CD4-positive, alpha-beta memory T cell (primary cell): ENCODE measurements at places on chromosomes 3 and 15.

- DNase-seq = no peak
Observed at GRCh38 chr3:150414258-150414657, 6.2 kb downstream of the TSC22D2 start.

GRCh38 chr15:75452865-75453702 lies 1.6 kb upstream of the SIN3A start:
- peak; percentile 23 for DNase-seq

- no peak for DNase-seq
Observed at GRCh38 chr3:155292693-155293092, 790 bp downstream of the STRIT1 start.

- no peak for DNase-seq
Observed at GRCh38 chr3:110301781-110302180, 769.8 kb upstream of the NECTIN3 start.

GRCh38 chr3:138034918-138035317 lies 25.0 kb downstream of the CLDN18 start:
- DNase-seq = no peak

DNA sequence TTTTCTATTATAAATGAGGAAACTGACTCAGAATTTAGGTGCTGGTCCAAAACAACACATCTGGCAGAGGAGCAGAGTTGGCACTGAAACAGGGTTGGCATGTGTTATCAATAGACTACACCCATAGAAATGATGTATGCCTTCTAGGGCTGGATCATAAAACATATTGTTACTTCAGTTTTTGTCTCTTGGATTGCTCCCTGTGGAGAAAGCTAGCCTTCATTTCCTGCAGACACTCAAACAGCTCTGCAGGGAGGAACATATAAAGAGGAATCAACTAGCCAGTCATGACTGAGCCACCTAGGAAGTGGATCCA lies 507 bp upstream of the MRPL3 start:
- DNase-seq = no peak

DNA sequence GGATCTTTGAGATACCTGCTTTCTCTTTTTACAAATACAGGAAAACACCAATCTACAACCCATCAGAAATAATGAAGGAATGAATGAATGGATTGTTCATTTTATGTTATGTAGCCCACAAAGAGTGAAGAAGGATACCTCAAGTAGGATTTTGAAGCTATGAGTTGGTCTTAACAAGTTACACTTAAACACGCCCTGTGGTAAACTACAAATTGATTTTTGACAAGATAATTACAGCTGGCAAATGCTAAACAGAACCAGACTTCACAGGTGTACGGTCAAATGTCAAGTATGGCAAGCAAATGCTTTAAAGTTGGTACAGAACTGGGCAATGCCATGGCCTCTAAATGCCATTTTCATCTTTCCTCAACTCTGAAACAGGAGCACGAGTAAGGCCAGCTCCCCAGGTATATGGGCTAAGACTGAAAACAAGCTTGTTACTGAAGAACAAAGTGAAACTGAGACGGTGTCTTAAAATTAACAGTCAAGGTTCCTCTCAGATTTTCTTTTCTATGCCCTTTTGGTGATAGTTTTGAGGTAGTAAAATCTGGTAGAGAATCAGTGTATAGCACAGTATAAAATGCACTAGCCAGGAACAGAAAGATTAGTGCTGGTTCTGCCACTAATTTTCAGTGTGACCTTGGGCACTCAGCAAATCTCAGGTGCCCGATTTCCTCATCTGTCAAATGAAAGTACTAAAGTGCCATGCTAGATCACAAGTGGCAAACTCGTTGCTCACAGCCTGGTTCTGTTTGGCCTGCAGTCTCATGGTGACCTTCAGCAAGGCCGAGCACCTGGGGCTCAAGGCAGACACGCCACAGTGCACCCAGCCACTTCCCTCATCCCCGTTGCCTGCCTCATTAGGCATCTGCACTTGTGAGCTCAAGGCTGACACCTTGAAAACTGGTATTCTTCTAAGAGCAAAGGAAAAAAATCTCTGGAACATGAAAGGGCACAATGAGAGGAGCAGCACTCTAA lies 9.5 kb downstream of the RUVBL1 start:
- DNase-seq = no peak

- no peak for DNase-seq
Observed at GRCh38 chr3:190644766-190645165, 130.9 kb downstream of the IL1RAP start.

- DNase-seq = no peak
Observed at GRCh38 chr15:64859226-64859625, 17.5 kb downstream of the PLEKHO2 start.

GRCh38 chr15:60003243-60004008 lies 685 bp upstream of the FOXB1 start:
- no peak for DNase-seq

DNA sequence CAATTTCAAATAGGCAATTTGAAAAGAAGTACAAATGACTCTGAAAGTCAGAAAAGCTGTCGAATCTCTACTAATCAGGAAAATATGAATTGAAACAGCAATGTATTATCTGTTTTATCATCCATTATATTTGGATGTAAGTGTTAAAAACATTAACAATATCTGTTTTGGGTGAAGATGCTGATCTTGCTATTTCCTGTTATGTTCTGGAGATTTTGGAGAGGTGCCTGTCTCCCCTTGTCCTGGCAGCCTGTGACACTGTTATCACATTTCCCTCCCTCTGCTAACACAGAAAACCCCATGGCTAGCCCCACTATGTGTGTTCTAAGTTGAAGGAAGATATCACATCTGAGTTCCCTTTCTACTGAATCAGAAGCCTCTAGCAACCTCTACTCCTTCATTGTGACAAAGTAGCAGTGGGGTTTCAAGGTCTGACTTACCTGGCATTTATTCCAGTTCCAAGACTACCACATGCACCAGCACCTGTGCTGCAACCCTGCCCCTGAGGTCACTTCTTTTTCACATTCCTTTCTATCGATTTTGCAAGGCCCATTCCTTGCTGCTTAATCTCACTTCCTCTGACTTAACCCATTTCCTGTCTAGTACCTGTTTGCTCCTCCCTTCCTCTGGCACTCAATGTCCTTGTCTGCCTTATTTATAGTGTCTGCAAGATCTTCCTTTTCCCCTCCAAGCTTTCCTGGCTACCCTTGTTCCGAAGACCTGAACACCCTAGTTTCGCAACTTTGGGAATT lies 95.5 kb upstream of the COL8A1 start:
- DNase-seq = no peak

- no peak for DNase-seq
Observed at GRCh38 chr3:20125897-20126296, 60.1 kb downstream of the SGO1 start.

DNA sequence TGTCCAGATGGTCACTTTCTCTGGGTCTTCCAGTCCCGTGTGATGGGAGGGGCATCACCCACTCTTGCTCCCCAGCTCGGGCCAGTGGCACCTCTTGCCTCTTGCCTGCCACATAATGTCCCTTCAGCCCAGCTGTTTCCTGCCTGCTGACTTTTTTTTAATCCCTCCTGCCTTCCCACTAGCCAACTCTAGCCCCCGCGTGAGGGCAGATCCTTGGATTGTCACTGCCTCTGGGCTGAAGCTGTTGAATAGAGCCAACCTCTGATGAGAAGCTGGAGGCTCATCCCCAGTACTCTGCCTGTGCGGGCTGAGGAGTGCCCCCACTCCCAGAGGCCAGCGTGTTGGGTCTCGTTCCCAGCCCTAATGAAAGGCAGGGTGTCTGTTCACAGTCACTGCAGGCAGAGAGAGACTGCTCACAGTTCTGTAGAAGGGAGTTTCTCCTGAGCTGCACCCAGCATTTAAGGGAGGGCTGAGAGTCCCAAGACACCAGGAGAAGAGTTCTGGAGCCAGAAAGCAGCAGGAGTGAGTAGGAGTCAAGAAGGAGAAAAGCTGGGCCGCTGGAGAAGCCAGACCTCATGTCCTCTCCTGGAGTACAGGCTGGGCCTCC lies 30.1 kb upstream of the TIMP4 start:
- no peak for DNase-seq

DNA sequence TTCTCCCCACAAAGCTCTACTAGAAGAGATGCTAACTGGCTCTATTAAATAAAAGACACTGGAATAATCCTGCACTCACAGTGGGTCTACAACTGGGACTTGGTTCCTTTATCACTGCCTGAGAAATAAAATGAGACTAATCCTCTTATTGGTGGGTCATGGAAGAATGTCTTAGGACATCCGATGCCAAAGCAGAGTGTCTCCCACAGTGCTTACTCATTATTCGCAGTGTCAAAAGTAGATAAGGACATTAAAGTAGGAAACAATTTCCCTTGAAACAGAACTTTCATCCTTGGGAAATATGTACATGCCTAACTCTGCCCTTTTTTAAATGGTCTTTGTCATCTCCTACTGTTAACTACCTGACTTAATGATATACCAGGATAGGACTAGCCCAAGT lies 71.5 kb downstream of the GSK3B start:
- DNase-seq = no peak

DNA sequence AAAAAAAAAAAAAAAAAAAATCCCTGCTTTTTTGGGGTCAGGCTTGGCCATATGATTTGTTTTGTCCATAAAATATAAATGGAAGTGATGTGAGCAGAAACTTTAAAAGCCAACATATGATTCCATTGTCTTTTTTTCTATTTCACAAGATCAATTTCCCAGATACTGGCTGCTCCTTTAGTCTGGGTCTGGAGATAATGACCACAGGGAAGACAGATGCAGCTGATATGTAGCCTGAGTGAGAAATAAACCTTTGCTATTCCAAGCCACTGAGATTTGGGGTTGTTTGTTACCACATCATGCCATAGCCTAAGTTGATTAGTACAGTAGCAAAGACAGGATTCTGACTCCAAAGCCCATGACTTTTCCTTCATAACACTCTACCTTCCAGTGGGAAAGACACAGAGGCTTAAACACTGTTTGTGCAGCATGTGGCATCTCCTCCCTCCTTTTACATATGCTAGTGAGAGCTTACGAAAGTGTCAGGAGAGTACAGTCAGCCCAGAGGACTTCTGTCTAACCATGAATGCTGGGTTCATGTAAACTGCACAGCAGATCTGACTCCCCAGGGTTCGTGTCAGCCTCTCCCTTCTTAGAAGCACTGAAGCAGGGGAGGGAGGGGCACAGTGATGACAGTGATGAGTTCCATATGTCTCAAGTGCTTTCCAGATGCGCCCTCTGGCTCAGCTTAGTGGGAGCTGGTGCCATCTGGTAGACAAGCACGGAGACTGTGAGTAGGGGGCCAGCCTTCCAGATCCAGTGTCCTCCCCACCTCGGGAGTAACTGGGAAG lies 36.7 kb upstream of the SLC7A14 start:
- DNase-seq = no peak

DNA sequence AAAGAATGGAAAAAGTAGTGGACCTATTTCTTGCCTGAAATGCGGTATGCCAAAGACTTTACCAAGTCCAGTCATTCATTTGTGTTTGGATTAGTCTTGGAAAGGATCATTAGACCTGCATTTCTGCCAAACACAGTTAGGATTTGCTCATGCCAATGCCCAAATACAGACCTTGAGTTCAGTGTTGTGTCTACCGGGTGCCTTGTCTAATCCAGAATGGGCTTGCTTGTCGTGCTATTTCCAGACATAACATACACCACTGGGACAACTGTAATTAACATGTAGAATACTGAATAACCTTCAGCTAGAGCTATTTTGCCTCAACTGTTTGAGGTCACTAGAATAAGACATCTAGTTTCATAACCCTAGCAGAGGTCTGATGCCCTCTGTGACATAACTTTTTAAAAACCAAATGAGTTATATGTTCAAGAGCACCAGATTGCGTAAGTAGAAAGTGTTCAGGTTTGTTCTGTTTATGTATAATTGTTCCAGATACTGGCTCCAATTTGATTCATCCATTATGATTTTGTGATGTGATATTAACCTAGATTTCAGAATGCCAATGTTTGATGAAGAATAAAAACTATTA lies 145.3 kb upstream of the DPH6 start:
- DNase-seq = no peak

DNA sequence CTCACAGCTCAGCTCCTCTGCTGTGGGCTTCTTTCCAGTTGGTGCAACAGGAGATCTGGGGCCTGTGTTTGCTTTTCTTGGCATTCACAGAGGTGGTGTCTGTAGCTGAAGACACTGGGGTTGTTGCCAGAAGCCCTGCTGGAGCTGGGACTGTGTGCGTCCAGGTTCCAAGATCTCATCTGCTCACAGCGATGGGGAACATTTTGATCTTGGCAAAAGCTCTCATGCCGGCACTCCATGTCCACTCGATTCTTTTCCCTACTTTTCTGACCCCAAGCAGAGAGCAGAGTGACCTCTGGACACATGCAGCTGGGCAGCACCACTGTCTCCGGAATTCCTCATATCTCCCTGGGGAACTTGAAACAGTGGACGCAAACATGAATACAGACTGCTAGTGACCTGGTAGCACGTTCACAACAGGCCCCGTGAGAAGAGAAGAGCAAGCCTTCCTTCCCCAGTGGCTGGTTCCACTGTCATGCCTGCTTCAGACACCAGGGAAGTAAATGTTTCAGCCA lies 36.1 kb upstream of the MECOM start:
- DNase-seq = no peak

- no peak for DNase-seq
Observed at GRCh38 chr3:85170646-85171045, 211.9 kb downstream of the CADM2 start.

GRCh38 chr15:71238926-71239325 lies 123.7 kb downstream of the THSD4 start:
- DNase-seq = no peak

DNA sequence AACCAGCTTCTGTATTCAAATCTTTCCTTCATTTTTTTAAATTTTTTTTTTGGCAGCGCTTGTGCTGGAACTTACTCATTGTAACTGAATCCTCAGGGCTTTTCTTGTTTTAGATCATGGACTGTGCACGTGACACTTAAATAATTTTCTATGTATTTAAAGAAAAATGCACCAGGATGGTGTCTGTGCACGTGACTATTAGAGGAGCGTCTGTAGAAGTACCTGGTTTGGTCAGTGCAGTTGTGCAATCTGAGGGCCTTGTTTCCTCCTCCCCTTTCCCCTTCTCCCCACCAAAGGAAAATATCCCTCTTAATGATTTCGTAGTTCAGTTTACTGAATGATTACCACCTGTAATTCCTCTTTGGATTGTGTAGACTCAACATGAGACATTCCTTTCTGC lies 31.3 kb downstream of the EDEM1 start:
- DNase-seq = no peak

DNA sequence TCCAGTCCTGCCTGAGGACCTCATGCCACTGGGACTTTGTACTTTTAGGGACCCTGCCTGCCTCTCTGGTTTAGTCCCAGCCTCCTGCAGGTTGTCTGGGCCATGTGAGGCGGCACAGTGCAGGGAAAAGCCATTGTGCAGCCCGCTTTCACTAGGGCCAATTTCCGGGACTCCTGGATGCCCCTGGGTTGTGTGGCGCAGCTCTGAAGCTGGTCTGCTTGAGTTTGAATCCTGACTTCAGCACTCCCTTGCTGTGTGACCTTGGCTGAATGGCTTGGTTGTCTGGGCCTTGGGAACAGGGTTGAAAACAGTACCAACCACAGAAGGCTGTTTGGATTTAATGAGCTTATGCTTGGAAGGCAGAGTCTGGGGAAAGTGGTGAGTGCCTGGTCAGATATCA lies 8.3 kb downstream of the TEX264 start:
- DNase-seq = no peak

- DNase-seq = no peak
Observed at GRCh38 chr3:82058809-82059208, 297.4 kb upstream of the GBE1 start.

GRCh38 chr3:57796261-57796660 lies 40.2 kb downstream of the SLMAP start:
- no peak for DNase-seq
